ENCODE measurements at places on chromosomes 3 and 15.

DNA sequence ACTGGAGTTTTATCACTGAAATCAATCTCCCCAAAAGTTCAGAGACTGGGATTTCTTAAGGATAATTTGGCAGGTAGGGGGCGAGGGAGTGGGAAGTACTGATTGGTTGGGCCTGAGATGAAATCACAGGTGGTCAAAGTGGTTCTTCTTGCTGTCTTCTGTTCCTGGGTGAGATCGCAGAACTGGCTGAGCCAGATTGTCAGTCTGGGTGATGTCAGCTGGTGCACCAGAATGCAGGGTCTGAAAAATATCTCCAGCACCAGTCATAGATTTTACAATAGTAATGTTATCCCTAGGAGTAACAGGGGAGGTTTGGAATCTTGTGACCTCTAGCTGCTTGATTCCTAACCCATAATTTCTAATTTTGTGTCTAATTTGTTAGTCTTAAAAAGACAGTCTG is 86.7 kb upstream of the SLC25A36 start:
- no peak for DNase-seq

- DNase-seq = no peak
Observed at GRCh38 chr3:129937717-129938116, 36.8 kb upstream of the TRH start.

DNA sequence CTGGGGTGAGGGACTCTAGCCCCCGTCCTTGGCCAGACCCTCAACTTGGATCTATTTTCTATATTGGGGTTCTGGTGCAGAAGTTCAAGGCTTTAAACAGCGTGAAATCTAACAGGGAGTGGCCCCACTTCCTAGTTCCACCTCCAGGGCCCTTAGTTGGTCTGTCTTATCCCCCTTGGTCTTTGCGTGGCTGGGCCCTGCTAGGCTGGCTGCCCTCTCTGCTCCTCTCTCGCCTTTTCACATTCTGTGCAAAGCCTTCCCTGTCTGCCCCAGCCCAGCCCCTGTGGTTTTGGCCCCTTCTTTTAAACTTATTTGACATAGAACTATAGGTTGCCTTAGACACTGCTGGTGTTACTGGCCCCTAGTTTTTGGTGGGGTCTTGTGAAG is 5.6 kb downstream of the PPCDC start:
- no peak for DNase-seq

GRCh38 chr3:151935446-151935845 is 62.0 kb downstream of the SUCNR1 start:
- peak; percentile 84 for DNase-seq

DNA sequence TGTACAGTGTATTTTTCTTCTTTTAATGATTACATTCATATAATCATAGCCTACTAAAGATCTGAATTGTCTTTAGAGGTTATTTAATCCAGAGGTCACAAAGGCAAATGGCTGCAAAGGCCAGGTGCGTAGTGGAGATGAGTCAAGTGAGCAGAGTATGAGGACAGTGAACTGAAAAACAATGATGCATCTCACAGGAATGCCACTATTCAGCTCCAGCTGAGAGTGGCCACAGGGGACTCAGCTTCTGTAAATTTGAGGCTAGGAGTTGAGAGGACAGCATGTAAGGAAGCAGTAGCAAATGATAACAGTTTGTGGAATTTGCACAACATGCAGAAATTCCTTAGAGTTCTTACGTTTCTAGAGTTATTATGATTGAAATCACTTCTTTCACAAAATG is 50.4 kb downstream of the COL6A5 start:
- DNase-seq = no peak

DNA sequence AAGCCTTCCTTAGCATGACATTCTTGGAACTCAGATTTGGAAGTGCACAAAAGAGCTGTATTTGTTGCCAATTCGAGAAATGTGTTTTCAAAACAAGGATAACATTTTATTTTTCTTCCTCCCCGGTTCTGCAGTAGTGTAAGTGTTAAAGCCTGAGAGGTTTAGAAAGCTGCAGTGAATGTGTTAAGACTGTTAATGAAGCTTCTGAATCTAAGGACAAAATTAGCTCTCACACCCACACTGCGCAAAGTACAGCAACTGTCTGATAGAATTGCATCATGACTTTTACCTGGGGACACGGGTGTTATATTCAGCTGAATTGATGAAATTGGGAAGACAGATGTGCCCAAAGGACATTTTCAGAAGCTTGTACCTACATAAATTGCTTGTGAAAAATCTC is 344.4 kb downstream of the CADM2 start:
- no peak for DNase-seq

- DNase-seq = no peak
Observed at GRCh38 chr3:144175644-144176425, 204.2 kb downstream of the DIPK2A start.

- DNase-seq = peak; percentile 44
Observed at GRCh38 chr3:50237133-50237651, 1.2 kb downstream of the GNAI2 start.

DNA sequence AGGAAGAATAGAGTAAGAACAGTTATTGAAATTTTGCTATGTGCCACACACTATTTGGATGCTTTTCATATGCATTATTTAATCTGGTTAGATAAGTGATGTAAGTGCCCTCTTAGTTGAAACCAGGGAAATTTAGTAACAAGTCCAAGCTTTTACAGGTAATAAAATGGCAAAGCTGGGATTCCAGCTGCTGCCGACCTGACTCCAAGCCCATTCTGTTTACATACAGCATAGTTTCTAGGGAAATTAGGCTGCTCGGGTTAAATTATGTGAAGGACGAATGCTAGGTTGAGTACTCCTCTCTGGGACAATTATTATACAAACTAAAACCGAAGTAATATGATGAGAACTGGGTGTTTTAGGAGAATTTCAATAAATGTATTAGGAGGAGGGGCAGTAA is 38.7 kb upstream of the FAH start:
- DNase-seq = no peak
